ENCODE measurements at places on chromosomes 1 and 21.
A peak's percentile ranks its signal among the peaks of the same experiment; 100 is the strongest.

GRCh38 chr21:36576441-36576840 is 96.5 kb upstream of the CLDN14 start:
- DNase-seq: no peak

GRCh38 chr1:31906557-31906956 is 31.6 kb downstream of the PTP4A2 start:
- no peak for DNase-seq

- DNase-seq: no peak
Measured at GRCh38 chr1:157961805-157962762, 31.4 kb upstream of the KIRREL1 start.

DNA sequence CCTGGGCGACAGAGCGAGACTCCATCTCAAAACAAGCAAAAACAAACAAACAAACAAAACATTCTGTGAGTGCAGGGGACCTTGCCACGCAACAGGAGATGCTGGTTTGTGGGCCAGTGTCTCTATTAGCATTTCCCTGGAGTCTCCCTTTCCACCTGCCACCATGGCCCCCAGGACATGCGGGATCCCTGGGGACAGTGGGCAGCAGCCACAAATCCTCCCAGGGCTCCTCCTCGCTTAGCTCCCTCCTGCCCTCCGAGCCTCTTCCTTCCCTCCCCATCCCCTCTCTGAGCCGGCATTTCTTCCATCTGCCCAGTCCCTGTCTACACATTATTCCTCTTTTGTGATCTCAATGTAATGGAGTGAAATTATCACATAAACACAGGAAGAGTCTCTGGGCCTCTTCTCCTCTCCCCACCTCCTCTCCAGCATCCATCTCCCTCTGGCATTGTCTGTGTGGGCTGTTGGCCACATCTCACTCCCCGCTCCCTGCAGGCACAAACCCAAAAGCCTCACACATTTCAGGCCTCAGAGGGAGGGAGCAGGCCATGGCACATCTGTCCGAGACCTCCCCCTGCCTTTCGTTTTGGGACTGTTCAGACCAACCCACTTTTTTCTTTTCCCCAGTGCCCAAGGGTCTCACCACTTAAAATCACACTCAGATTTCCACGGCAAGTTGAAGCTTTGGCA is 144.3 kb downstream of the MIS18A start:
- no peak for DNase-seq

- no peak for DNase-seq
Measured at GRCh38 chr1:95304803-95305202, 70.8 kb downstream of the RWDD3 start.

DNA sequence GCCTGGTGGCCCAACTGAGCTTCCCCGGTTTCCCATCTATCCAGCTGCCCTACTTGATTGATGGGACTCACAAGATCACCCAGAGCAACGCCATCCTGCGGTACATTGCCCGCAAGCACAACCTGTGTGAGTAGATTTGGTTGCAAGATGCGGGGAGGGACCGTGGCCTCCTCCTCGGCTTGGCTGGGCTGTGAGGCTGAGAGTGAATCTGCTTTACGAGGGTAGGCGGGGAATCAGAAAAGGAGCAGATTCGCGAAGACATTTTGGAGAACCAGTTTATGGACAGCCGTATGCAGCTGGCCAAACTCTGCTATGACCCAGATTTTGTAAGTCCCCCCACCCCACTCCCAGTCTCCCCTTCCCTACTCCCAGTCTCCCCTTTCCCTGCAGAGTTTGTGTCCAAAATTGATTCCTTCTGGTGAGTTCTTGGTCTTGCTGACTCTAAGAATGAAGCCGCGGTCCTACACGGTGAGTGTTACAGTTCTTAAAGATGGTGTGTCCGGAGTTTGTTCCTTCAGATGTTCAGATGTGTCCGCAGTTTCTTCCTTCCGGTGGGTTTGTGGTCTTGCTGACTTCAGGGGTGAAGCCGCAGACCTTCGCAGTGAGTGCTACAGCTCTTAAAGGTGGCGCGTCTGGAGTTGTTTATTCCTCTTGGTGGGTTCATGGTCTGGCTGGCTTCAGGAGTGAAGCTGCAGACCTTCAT is 1.5 kb downstream of the GSTM2 start:
- DNase-seq: no peak

- no peak for DNase-seq
Measured at GRCh38 chr21:33916200-33916567, 580 bp upstream of the ATP5PO start.

- peak; percentile 82 for DNase-seq
Measured at GRCh38 chr1:23809751-23810171, 9.2 kb upstream of the GALE start.

- no peak for DNase-seq
Measured at GRCh38 chr1:175150596-175151319, 41.8 kb downstream of the KIAA0040 start.

GRCh38 chr1:92066321-92066720 is 8.9 kb downstream of the SETSIP start:
- no peak for DNase-seq

DNA sequence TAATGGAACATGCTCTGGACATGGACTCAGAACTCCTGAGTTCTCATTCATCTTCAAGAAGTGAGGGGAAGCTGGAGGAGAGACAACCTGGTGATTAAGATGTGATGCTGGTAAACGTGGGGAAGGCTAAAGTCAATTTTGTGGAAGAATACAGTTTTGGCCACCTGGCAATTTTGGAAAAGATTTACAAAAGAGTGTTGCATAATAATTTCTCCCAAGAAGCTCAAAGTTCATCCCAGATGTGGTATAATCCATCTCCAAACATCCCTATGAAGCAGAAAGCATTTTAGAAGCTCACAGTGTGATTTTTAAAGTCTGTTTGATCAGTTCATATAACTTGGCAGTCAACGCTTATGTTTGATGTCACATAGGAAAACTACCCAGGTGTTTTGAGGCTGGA is 208.7 kb downstream of the LMX1A start:
- no peak for DNase-seq

- no peak for DNase-seq
Measured at GRCh38 chr1:11841245-11842153, 6.1 kb downstream of the NPPA start.
